Right ventricle myocardium inferior (tissue), 1 donor: ENCODE measurements at places on chromosomes 16 and 17. TPM values are rescaled to one million over a fixed set of nuclear protein-coding genes. Genes with fewer than 3 reads are reported as not detected.

DNA sequence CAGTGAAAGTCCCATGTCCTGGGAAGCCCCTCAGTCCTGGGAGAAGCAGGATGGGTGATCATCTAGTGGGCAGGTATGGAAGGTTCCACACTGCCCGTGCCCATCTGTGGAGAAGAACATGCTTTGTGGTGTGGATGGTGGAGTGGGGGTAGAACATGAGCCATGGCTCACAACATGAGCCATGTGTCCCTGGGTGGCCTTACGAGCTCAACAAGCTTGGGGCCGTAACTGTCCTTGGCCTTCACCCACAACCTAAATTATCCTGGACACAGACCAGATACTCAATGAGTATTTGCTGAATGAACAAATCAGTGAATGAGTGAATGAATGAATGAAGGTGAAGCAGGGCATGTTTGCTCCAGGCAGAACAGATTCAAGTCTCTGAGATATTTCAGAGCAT is 13.5 kb downstream of the SOX8 start:
- no peak for DNase-seq

- DNase-seq: no peak
These were observed 43.1 kb upstream of the HAPSTR1 start for GRCh38 chr16:9048302-9048700.

DNA sequence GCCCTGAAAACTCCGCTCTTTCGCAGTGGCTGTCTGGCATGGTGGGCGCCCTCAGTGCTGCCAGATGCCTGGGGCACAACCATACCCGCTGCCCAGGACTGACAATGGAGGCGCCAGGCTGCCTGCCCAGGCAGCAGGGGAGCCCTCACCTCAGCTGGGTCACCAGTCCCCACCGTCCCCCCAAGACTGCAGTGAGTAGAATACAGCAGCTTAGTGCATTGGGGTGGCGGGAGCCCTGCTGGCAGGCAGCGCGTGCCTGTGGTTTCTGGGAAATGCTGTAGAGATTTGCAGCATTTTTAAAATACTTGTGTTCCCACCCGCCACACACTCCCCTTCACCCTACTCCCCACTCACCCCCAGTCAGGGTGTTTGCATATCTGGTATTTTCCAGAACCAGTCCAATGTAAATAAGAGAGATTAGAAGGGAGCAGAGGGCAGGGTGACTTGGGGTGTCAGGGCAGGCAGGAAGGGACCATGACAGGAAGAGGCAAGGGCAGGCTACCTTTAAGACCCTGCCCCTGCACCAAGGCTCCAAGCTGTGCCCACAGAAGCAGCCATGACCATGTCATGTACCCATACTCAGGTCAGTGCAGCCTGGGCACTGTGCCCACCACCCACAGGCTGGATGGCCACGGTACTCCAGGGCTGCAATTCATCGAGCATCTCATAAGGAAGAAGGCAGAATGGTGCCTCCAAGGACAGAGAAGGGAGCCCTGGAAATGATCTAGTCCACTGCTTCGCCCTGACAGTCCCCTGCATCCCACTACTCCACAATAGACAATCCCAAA is 21.5 kb downstream of the MYO18A start:
- no peak for DNase-seq

Gene GNGT2
- total RNA-seq: 2.5 TPM

Gene ZPBP2
- not detected for total RNA-seq

Gene CD300LF
- 0.35 TPM for total RNA-seq

Gene LRRC75A
- total RNA-seq: 1.1 TPM

DNA sequence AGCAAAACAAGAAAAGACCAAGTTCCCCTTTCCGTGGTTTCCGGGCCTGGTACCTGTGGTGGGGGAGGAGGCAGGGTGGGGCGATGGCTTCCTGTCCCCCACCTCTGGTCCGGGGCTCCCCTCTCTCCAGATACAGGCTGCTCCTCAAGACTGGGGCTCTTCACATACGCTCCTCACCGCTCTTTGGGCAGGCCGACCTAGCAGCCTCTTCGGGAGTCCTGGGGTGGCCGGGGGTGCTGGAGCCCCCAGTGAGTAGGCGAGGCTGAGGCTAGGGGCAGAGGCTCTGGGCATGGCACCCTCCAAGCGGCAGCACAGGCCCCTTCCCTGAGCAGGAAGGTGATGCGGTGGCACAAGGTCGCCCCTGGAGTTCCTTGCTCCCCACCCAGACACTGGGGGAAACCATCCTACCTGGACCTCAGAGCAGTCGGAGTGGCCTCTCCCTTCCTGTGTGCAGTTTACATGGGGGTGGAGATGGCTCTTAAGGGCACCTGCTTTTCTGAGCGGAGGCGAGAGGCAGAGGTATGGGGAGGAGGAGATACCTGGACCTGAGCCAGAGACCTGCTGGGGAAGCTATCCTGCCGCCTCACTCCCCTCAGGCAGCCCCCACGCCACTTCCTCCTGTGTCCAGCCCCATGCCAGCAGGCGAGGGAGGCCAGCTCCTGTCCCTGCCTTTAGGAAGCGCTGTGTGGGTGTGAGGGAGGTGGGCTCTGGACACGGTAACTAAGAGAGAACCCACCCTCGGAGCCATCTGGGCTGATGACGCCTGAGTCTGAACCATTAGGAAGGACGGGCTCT is 891 bp downstream of the CORO1A start:
- peak; percentile 74 for DNase-seq

Gene CDK10
- total RNA-seq: 21.9 TPM

Gene ANKRD40
- total RNA-seq: 60.9 TPM

Gene MAF
- total RNA-seq: 19.6 TPM

DNA sequence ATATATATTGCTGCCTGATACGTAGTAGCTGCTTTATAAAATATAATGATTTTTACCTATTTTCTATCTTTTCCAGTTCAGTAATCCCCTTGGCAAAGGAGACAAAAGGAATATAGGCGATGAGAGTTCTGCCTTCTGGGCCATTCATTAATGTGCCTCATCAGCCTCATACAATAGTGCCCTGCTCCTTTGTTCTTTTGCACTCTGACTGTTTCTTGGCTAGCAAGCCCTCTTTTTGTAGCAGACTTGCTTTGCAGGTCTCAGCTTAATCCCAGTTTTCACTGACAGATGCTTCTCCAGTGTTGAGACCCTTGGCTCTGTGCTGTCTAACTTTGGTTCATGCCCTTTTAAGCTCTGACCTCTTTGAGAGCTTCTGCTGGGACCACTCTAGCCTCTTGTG is 10.4 kb downstream of the HSD17B2 start:
- no peak for DNase-seq
